PC-9 (cell line): ENCODE measurements at places on chromosomes 2 and 18. TPM values are rescaled to one million over a fixed set of nuclear protein-coding genes. Genes with fewer than 3 reads are reported as not detected.

DNA sequence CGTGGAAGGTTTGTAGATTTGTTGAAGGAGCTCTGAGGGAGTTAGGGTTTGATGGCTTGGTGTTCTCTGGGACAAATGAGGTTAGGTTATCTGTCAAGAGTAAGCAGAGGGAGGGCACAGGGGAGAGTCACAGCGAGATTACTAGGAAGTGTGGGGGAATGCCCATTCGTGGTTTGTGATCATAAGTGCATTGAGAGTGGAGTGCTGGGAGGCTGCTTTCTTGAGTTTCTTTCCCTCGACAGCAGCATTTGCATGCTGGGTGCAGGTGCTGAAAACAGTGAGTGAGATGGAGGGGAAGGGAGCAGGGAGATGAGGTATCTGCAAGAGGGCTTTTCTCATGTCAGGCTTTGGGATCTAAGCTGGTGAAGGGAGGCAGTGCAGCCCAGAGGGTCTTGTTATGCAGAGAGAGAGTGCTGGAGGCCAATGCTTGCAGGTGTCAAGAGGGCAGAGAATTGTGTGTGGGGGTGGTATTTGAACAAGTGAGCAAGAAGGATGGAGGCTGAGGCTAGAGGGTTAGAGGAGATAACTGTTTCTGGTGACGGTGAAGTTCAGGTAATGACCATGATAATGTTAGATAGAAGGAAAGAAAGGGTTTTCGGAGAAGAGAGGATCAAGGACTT, 8.8 kb downstream of the RALB start:
- no peak for DNase-seq

- no peak for DNase-seq
These were observed 28.5 kb upstream of the SNTG2 start for GRCh38 chr2:922185-922584.

GRCh38 chr2:145323512-145323911, 803.6 kb upstream of the ZEB2 start:
- DNase-seq: no peak

DNA sequence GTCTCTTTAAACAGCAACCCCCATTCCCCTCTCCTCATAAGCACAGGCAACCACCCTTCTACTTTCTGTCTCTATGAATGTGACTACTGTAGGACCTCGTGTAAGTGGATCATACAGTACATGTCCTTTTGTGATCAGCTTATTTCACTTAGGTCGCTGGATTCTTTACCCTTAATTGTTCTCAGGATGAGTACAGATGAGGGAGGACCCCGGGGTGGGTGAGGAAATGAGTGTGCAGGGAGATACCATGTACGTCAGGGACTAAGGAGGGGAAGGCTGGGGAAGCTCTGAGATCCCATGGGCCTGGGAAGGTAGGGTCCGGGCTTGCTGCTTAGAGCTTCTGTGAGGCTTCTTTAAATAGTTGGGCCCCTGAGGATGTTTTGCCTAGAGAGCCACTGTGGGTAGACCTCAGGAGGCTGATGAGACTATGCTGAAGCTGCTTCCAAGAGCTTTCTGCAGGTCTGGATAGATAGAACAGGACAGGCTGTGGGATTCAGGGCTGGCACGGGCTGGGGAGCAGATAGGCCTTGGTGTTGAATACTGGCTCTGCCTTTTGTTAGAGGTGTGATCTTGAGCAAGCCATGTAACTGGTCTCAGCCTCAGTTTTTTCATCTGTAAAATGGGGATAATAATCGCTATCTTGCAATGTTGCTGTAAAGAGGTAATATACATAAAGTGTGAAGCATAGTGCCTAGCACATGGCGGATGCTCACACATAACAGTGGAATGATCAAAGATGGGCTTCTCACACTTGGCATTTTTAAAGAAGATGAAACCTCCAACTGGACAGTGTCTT, 155.3 kb downstream of the PRKCE start:
- DNase-seq: no peak

- DNase-seq: no peak
These were observed 55.9 kb downstream of the MOB4 start for GRCh38 chr2:197571627-197572271.

GRCh38 chr2:145112467-145112866, 592.5 kb upstream of the ZEB2 start:
- DNase-seq: no peak

DNA sequence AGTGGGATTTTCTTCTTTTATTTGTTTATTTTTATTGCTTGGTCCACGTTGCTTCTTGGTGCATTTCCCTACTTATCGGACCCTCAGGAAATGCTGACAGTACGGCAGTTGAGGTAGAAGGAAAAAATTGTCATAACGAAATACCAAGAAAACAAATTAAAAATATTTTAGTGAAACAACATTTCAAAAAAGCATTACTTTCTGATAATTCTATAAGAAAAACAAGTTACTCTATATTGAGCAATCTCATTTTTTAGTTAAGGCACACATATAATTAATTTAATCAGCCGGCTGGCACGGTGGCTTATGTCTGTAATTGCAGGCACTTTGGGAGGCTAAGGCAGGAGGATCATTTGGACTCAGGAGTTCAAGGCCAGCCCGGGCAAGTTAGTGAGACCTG, 102.1 kb downstream of the SH3YL1 start:
- no peak for DNase-seq

GRCh38 chr18:21085579-21086166, 25.9 kb downstream of the ROCK1 start:
- no peak for DNase-seq

DNA sequence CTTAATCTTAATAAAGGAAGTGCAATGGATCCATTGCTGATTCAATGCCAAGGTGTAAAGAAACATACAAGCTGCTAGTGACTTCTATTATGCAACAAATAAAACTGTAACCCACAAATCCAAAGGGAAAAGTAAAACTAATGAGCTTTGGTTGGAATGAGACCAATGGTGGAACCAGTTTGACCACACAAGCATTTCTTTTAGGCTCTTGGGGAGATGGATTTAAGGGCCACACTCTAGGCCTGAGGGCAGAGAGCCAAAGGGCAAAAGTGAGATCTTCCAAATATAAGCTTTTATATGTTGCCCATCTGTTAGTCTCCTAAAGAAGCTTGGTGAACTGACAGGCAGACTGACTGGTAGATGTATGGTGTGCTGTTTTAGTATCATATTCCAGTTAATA, 41.5 kb upstream of the MMADHC start:
- DNase-seq: no peak

RAB17 gene
- total RNA-seq: 86.3 and 88.1 TPM in 2 replicates
